ELR (cell line): ENCODE measurements at places on chromosomes 13 and 19.

DNA sequence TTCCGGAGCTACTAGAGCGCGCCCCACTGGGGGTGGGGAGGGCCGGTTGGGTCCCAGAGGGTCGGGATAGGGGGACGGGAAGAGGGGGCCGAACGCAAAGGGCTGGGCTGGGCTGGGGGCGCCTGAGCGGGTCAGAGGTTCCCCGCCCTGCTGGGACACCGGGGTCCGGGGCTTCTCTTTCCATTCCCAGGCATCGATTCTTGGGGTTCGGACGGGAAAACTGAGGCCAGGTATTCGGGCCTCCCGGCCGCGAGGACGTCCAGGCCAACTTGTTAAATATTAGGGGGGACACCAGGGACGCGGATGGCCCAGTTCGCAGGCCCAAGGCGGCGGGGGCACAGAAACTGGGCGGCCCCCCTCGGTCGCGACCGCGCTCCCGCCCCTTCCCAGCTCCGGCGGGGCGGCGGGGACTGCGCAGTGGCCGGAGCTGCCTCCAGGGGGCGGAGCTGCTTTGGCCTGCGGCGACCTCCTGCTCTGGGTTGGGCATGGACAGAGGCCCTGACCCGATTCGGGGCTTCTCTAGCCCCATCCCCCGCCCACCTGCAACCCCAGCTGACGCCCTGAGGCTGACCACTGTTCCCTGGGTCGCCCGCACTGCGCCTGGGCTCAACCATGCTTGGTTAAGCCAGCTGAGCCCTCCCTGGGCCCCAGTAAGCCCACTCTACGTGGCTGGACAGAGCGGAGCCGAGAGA lies 1.2 kb upstream of the KLF16 start:
- DNase-seq = peak; percentile 80

DNA sequence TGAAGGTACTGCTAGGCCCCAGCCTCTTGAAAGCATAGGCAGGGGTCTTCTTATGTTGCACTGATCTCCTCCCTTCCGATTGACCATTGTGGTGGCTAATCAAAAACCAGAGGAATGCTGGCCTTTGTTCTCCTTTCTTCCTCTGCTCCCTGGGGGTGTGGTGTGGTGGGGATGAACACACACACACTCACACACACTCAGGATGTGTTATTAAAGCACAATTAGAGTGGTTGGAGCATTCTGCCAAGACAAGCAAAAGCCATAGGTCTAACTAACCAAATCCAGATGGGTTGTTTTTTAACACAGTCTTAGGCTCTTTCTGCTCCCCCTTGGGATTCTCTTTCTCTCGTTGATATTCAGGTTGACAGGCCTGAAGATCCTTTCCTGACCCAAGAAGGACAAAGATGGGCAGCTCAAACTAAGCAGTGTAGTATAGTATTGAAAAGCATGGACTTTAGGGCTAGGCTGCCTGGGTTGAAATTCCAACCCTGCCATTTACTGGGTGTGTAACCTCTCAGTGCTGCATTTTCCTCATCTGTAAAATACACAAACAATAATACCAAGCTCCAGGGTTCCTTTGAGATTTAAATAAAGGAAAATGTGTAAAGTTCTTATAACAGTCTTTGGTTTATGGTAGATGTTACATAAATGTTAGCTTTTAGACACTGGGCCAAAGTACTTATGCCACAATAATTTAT lies 25.5 kb upstream of the DGKH start:
- DNase-seq = no peak

GRCh38 chr19:31445406-31445805 lies 96.2 kb upstream of the TSHZ3 start:
- no peak for DNase-seq

DNA sequence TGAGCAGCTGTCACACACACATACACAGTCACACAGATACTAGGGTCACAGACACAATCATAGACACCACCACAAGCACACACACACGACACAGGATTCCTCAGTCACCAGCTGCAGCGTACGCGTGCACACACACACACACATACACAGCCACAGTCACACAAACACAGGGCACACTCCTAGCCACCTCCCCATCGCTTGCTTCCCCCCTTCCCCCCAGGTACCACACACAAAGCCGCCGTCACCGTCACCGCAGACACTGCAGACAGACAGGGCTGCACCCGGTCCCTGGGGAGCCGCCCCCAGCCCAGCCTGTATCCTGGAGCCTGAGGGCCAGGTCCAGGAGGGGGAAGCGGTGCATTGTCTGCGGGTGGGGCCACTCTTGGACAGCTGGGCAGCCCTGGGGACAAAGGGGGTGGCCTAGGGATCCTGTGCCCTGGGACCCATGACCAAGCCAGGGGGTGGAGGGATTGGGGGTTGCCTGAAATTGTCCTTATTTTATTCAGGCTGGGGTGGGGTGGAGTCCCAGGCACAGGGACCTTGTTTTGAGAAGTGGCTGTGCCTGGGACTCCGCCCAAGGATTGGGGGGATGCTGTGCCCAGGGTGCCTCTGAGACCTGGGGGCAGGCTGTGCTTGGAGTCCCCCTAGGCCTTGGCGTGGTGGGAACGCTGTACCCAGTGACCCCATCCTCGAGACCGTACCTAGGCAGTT lies 957 bp downstream of the NUMBL start:
- peak; percentile 34 for DNase-seq
